Activated CD4-positive, alpha-beta T cell treated with anti-CD3 and anti-CD28 coated beads, Interleukin-2, amount 50 U/mL, for 24 hours (primary cell): ENCODE measurements at places on chromosomes 6 and 20.

DNA sequence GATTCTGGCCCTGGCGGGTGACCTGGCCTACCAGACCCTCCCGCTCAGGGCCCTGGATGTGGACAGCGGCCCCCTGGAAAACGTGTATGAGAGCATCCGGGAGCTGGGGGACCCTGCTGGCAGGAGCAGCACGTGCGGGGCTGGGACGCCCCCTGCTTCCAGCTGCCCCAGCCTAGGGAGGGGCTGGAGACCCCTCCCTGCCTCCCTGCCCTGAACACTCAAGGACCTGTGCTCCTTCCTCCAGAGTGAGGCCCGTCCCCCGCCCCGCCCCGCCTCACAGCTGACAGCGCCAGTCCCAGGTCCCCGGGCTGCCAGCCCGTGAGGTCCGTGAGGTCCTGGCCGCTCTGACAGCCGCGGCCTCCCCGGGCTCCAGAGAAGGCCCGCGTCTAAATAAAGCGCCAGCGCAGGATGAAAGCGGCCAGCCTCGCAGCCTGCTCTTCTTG, 868 bp upstream of the SLC2A4RG start:
- DNase-seq: no peak

DNA sequence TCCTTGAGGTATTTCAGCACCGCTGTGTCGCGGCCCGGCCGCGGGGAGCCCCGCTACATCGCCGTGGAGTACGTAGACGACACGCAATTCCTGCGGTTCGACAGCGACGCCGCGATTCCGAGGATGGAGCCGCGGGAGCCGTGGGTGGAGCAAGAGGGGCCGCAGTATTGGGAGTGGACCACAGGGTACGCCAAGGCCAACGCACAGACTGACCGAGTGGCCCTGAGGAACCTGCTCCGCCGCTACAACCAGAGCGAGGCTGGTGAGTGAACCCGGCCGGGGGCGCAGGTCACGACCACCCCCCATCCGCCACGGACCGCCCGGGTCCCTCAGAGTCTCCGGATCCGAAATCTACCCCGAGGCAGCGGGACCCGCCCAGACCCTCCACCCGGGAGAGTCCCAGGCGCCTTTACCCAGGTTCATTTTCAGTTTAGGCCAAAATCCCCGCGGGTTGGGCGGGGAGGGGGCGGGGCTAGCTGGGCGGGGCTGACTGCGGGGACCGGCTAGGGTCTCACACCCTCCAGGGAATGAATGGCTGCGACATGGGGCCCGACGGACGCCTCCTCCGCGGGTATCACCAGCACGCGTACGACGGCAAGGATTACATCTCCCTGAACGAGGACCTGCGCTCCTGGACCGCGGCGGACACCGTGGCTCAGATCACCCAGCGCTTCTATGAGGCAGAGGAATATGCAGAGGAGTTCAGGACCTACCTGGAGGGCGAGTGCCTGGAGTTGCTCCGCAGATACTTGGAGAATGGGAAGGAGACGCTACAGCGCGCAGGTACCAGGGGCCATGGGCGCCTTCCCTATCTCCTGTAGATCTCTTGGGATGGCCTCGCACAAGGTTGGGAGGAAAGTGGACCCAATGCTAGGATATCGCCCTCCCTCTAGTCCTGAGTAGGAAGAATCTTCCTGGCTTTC, 693 bp downstream of the HLA-F start:
- peak; percentile 74 for DNase-seq

- DNase-seq: no peak
Measured at GRCh38 chr20:24993337-24994185, 1.0 kb upstream of the APMAP start.

- DNase-seq: no peak
Measured at GRCh38 chr6:17957086-17957485, 30.3 kb downstream of the KIF13A start.

DNA sequence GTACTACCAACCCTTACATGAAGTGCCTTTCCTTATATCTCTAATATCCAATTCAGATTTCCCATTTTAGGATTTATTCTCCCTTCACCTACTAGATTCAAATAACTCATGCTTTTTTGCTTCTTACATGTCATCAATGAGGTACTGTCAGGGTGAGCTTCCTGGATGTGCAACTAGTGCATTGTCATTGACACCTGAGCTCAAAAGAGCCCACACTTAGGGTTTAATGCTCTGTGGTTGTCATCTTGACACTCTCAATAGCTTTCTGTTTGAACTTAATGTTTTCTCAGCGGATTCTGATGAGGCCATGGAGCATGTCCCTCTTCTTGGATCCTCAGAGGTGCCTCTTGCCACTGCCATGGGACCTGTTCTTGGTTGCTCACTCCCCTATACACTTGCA, 1033.3 kb upstream of the EYS start:
- no peak for DNase-seq

DNA sequence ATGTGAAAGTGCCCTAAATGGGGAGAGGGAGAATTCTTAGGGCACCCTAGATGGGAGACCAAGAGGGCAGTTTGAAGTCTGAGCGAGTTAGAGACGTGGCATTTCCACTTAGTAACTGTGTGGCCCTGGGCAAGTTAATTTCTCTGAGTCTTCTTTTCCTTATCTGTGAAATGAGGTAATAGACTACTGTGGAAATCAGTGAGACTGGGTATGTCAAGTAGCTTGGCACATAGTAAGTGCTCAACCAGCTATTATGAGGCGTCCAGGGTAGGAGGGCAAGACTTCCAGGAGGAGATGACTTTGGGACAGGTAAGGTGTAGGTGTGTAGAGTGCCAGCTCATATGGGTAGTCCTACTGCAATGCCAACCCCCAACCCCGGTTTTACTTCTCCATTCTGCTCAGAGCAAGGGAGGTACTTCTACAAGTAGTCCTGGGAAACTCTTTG, 770 bp downstream of the KIF3B start:
- no peak for DNase-seq

DNA sequence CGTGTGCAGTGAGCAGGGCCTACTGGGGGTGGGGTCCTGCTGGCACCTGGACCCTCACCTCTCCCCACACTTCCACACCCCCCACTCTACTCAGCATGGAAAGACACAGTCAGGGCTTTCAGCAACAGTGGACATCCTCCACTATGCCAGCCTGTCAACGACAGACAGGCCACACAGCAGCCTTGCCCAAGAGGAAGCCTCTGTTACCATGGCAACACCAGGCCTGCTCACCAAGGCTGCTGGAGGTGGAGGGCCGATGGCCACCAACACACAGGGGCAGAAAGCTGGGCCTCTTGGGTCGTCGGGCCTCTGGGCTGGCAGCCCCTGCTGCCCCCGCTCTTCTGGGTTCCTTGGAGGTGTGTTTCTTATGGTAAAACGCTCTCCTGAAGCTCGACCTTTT, 13.6 kb downstream of the BNIP5 start:
- no peak for DNase-seq

DNA sequence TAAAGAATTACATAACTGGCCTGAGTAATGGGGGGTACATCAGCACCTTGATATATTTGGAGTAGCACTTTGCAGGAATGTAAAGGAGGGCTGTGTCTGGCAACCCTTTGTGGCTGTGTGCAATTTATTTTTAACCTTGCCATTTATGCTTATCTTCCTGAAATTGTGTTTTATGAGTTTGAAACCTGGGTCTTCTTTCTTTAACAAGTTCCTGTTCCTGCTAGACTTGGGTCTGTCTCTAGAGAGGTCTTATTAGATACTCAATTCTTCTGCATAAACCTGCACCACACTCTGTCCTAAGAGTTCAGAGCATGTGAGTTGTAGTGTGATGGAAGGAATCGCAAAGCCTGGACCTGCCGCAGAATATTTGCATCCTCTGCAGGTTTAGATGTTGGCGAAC, 181.0 kb downstream of the JARID2 start:
- no peak for DNase-seq

DNA sequence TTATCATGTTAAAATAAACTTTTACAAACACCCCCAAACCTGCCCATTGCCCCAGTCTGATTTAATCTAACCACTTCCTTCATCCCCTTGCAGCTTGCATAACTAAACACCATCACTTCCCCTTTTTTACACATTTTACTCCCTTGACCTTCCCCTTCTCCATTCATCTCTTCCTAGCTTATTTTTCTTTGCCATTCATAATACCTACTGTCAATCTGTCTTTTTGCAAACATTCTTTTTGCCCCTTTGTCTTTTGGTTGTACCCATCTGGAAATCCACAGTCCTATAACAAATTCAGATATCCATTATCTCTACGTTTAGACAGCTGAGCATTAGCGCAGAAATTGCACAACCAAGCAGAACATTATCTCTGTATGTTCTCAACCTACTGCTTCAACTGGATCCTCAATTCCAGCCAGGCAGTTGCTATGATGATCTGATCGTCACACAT, 51.2 kb downstream of the C6orf52 start:
- no peak for DNase-seq

- DNase-seq: no peak
Measured at GRCh38 chr6:23031986-23032385, 462.6 kb downstream of the HDGFL1 start.

GRCh38 chr20:58168843-58169242, 59.6 kb downstream of the ANKRD60 start:
- DNase-seq: no peak

GRCh38 chr6:26173836-26174145, 86.6 kb downstream of the HFE start:
- DNase-seq: no peak

DNA sequence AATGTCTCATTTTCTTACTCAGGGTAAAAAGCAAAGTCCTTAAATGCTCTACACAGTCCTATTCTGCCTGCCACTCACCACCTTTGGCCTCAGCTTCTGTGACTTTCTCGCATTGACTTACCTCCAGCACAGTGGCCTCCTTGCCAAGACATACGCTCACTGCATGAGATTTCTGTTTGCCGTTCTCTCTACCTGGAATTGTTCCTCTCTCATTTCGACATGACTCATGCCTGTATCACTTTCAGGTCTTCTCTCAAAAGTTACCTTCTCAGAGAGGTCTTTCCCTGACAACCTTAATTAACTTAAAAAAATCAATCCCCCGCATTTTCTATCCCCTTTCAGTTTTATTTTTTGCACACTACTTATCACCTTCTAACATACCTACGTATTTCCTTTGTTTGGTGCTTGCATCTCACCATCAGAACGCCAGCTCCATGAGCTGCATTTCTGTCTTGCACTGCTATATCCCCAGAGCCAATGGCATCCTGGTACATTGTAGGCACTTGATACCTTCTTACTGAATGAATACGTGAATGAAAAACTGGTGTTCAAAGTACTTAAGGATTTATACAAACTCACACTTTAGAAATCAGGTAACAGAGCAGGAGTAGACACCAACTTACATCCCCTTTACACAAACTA, 24.5 kb downstream of the TENT5A start:
- DNase-seq: no peak

DNA sequence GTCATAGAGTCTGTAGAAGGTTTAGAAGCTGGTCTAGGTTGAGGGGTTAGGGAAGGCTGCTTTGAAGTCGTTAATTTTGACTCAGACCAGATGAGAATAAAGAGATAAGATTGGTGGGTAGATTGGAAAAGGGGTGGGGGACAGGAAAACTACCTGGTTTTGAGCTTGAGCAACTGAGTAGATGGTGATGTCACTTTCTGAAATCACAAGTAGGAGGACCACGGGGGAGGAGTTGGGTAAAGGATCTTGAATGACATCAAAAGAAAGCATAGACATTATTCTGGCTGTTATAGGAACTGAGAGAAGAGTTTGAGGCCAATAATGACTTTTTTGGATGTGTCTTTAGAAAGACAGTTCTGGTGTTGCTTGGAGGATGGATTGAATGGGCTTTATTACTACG, 4.1 kb upstream of the COL9A1 start:
- DNase-seq: no peak

- DNase-seq: no peak
Measured at GRCh38 chr6:18603361-18603760, 216.2 kb downstream of the RNF144B start.

DNA sequence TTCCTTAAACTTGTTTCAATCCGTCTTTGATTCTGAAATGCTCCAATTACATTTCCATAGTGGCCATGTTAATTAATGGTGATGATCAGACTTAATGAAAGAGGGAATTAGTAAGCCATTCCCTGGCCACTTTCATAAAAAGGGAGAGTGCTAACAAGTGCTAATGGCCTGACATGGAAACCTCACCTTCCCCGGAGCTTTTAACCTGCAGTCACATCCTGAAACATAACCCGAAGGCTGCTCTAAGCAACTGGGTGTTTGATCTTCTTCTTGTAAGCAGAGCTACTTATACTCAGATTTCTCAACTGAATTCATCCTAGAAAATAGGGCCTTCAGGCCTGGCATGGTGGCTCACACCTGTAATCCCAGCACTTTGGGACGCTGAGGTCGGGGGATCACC, 67.1 kb upstream of the ZMYND8 start:
- DNase-seq: no peak

GRCh38 chr6:83199173-83199862, 6.2 kb downstream of the RWDD2A start:
- no peak for DNase-seq

DNA sequence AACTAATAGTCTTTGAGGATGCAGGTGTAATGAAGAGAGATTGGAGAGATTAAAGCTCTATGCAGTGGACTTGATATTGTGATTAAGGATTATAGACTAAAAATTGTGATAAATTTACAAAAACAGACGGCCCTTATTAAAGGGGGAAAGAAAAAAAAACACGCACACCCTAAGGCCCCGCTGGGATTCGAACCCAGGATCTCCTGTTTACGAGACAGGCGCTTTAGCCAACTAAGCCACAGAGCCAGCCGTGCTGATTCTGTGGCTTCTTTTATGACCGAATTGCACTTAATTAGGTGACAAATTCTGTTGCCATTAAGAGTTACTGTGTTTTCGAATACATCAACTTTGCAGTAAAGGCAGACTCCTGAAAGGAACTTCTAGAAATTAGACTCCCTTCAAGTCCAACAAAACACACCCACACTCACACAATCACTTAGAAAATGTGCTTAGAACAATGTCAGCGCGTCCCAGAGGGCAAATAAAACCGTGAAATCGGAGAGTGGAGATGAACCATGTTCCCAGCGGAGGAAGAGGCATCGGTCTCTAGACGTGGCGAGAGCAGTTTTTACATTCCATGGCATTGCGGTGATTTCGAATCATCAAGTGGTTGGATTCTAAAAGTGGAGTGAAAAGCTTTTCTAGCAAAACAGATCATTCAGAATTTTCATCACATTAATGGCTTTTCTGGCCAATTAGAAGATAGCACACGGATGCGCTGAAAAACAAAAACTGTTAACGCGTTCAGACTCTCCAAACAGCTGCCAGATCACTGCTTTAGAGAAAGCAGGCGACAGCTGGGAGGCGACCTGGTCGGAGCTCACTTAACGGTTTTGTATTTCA, 122.6 kb downstream of the GPX5 start:
- peak; percentile 79 for DNase-seq

GRCh38 chr6:16174416-16175078, 45.7 kb downstream of the MYLIP start:
- DNase-seq: no peak

- DNase-seq: no peak
Measured at GRCh38 chr6:41601248-41601549, 37.1 kb upstream of the MDFI start.

- DNase-seq: no peak
Measured at GRCh38 chr6:138468320-138469015, 30.8 kb downstream of the NHSL1 start.

DNA sequence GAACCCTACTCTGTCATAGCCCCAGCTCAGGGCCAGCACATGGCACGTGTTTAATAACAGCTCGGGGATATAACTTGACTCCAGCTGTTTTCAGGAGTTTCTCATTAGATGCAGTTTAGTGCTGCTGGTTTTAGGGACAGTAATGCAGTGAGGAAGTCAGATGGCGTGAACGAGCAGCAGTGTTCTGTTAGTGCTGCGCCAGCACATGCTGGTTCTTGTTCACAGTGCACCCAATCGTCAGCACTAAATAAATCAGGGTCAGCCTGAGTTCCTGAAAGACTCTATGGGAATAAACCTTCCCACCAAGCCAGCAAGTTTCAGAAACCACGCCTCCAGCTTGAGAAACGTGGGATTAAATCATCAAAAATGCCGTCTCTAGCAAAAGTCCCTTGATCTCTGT, 235.9 kb upstream of the SUPT3H start:
- no peak for DNase-seq
